Epithelial cell of alveolus of lung (primary cell): ENCODE measurements at places on chromosomes 12 and 14. TPM values are rescaled to one million over a fixed set of nuclear protein-coding genes. Genes with fewer than 3 reads are reported as not detected.

KRT3 gene
- not detected in 2 replicates for total RNA-seq

NRL gene
- total RNA-seq = 1.0 and 3.0 TPM in 2 replicates

ZBTB42 gene
- 1.5 and 3.6 TPM in 2 replicates for total RNA-seq

SERPINA9 gene
- total RNA-seq = not detected in 2 replicates

MSRB3 gene
- 14.8 and 29.7 TPM in 2 replicates for total RNA-seq

VAMP1 gene
- total RNA-seq = 2.6 and 20.4 TPM in 2 replicates

ALG10 gene
- total RNA-seq = 6.3 and 7.2 TPM in 2 replicates

OR5AU1 gene
- not detected in 2 replicates for total RNA-seq

ADIPOR2 gene
- 24.8 and 41.1 TPM in 2 replicates for total RNA-seq

TAS2R42 gene
- total RNA-seq = not detected in 2 replicates

ASIC1 gene
- 3.1 and 14.3 TPM in 2 replicates for total RNA-seq

TAS2R8 gene
- total RNA-seq = 0.08 TPM in 1 of 2 replicates, not detected in the other

RAB21 gene
- 7.2 and 14.0 TPM in 2 replicates for total RNA-seq

NKX2-1 gene
- total RNA-seq = 0.48 and 0.52 TPM in 2 replicates

SLC38A6 gene
- 16.5 and 18.9 TPM in 2 replicates for total RNA-seq
